MV-4-11 (cell line): ENCODE measurements at places on chromosomes 4 and X.

- no peak for DNase-seq
Measured at GRCh38 chr4:110900213-110900769, 277.4 kb upstream of the PITX2 start.

GRCh38 chr4:56684320-56685050, 3.4 kb upstream of the HOPX start:
- DNase-seq, result no peak

DNA sequence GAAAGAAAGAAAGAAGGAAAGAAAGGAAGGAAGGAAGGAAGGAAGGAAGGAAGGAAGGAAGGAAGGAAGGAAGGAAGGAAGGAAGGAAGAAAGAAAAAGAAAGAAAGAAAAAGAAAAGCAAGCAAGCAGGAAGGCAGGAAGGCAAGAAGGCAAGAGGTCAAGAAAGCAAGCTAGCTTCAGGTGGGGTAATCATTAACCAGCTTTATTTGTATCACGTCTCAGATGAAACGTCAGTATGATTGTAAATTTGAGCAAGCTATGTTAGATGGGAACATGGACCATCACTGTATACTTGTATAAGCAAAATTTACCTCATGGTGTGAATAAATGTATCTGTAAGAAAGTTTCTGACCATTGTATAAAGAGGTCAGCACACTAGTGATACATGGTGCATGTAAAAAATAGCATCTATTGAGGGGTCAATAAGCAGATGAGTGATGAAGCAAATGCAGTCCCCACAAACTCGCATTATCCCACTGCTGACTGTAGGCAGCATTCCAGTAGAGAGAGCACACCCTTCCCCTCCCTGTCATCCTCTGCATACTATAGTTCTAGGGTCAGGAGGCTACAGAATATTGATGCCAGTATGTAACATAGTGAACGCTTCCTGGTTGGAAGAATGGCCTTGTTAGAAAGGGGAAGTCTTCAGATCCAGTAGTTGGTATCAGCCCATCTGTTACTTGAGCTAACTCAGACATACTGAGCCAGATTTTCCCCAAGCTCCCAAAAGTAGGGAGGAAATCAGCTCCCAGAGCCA, 16.5 kb upstream of the KLHL34 start:
- peak; percentile 21 for DNase-seq

DNA sequence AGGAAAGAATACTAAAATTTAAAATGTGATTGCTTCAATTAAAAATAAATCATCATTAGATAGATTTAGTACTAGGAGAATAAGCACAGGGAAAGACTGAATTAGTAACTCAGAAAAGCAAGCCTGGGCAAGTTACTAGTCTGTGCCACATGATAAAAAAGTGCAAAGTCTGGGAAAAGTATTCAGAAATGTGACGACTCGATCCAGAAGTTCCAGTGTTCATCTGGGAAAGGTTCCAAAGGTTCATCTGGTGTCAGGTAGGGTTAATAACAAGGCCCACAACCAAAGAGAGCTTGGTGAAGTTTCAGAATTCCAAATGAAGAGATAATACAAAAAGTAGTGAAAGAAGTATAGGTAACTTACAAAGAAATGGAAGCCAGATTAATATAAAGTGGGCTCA, 78.3 kb upstream of the ARSJ start:
- DNase-seq, result no peak

GRCh38 chr4:1053080-1053661, 41.7 kb downstream of the FGFRL1 start:
- no peak for DNase-seq

DNA sequence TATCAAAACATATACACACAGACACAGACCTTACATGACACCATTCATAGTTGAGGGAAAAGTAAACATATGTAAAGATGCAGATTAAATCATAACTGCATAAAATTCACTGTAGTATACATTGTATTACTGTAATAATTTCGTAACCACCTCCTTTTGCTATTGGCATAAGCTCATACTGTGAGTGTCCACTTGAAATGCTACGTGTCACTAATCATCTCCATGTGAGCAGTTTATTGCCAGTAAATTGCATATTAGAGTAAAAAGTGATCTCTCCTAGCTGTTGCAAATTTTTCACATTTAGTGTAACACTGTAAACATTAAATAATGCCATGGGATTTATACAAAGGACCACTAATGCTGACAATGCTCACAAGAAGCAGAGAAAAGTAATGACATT, 256.7 kb upstream of the GNPDA2 start:
- DNase-seq, result no peak

GRCh38 chr4:167031534-167032156, 202.6 kb downstream of the SPOCK3 start:
- no peak for DNase-seq

DNA sequence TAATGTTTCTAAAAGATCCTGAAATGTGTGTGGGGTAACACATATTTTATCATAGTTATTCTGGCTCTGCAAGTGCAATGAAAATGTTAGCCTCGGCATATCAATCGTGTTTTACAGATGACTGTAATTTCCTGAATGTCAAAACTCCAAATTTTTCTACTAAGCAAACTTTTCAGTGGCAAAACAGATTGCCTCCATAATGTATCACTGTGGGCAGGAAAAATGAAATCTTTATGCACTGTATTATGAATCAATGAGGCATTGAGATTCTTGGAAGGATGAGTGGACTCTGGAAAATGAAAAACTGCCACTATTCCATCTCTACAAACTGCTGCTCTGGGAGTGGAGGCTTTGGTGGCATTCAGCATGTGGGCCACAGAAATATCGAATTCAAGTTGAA, 160.1 kb upstream of the MBNL3 start:
- no peak for DNase-seq

- DNase-seq, result no peak
Measured at GRCh38 chrX:38458071-38458470, 103.3 kb upstream of the TSPAN7 start.

DNA sequence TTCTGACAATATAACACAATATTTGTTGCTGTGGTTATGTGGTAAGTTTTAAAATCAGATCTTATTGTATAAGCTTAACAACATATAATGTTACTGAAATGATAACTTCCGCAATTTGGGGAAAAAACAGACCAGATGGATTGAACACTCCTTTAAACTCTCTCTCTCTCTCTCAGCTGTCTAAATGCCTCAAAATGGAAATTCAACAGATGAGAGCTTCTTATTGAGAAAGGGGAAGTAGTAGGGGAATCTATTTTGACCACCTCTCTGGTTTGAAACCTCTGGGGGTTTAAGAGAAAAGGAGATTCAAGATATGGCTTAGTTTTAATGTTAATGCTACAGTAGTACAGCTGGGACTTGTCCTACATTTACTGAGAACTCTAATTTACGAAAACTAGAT, 40.3 kb downstream of the DMD start:
- no peak for DNase-seq

- DNase-seq, result no peak
Measured at GRCh38 chr4:24794916-24795665, at the start of gene SOD3. SOD3 (plus strand) TSS chr4:24795573; CDS start chr4:24799522, 3,949 bp downstream.

GRCh38 chr4:106039796-106040195, 144.5 kb downstream of the NPNT start:
- DNase-seq, result no peak

DNA sequence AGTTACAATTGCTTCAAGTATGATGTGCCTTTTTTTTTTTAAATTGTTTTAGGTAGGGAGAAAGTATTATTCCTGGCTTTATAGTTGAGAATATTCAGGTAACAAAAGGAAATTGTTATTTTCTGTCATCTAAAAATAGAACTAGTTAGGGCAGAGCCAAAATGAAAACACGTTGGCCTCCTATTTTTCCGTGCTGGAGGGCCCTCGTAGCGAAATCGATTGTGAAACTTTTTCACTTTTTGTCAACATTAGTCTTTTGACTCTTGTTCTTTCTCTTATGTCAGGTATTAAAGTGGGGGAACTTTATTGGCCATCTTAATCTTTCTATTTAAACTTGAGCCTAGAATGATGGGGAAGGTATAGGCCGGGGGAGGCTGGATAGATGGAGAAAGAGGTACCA, 104.9 kb downstream of the ARHGAP10 start:
- no peak for DNase-seq

DNA sequence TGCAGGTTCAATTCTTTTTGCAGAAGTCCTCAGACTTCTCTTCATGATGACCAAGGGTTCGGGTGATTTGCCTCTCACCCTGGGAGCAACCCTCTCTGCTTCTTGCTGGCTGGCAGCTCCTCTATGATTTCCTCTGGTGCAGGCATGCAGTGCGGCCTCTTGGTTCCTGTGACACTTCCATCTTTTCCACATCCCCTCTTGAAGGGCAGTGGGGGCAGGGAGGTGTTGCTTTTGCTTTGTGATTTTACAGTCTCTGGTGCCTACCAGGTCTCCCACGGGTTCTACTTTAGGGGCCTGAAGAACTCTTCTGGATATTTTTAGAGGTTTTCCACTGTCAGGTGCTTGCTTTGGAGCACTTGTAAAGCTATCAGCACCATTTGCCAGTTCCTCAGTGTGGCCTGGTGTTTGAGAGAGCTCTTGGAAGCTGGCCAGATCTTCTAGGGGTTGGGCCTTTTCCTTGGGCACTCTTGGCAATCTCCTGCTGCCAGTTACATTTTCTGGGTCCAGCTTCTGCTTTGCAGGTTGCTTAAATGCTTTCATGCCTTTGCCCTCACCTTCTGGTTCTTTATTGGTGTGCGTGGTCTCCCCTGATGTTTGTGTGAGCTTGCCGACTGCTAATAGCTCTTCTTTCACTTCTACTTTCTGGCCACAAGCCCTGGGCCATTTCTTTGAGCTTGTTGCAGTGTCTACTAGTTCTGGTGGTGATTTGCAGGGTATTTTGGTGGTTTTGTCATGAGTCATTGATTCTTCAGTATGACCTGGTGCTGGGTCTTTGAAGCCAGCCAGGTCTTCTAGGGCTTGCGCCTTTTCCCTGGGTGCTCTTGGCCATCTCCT, 11.5 kb upstream of the CHST7 start:
- peak; percentile 87 for DNase-seq

DNA sequence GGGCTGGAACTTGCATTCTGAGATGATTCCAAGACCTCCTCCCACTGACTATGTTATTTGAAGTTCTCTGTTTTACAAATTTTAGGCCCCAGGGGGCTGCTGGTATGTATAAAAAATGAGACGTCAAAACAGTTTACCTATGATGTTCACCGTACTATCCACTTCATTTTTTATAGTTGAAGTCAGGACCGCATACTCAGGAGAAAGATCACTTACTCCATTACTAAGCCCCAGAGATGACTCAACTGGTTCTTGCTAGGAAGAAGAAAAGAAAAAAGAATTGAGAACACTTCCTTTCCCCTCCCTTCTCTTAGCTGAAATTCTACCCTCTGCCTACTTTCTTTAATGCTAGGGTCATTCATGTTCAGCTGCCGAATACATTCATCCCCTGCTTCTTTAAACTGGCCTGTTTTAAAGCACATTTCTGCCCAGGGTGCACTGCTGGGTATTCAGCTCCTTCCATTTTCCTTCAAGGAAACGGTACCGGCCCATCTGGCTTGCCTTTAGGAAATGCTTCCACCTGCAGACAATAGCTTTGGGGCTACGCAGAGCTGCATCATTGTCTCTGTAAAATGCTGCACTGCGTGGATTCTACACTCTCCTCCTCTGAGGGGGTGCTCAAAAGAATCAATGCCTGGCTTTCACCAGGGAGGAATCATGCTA, 66.2 kb downstream of the IRF2 start:
- DNase-seq, result peak; percentile 37

GRCh38 chr4:11774346-11774745, 345.7 kb upstream of the HS3ST1 start:
- no peak for DNase-seq

GRCh38 chr4:110515676-110516075, 39.7 kb downstream of the ENPEP start:
- no peak for DNase-seq

DNA sequence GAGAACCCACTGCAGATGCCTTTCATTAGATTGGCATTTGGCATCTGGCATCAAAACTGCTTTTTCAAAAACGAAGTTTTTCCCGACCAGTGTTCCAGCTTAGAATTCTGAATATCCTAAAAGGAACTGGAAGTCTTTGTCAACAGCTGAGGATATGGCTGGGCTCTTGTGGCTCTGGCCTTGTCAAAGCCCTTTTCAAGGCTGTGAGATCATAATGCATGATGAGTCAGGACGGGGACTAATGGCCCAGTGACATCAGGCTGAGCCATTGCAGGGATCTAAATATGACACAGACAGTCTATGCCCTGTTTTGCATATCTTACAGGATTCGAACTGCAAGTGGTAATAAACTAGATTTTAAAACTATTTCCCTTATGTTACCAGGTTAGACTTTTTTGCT, 306.4 kb downstream of the PTTG2 start:
- peak; percentile 26 for DNase-seq

DNA sequence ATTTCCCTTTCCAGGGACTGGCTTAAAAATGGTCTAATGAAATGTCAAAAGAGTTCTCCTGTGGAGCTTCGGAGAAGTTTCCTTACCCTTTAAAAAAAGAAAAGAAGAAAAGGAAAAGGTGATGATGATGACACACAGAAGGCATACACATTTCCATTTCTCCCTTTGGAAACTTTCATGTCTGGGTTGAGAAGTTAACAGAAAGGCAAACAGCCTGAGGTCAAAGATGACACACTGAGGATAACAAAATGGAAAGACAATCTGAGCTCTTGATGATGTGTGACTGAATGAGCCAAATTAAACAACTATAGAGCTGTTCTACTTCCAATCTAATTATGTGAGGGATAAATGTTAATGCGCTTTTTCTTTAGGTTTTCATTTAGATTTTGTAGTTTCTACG, 32.2 kb downstream of the NFXL1 start:
- DNase-seq, result no peak

- no peak for DNase-seq
Measured at GRCh38 chr4:103429283-103429682, 231.1 kb upstream of the CENPE start.

DNA sequence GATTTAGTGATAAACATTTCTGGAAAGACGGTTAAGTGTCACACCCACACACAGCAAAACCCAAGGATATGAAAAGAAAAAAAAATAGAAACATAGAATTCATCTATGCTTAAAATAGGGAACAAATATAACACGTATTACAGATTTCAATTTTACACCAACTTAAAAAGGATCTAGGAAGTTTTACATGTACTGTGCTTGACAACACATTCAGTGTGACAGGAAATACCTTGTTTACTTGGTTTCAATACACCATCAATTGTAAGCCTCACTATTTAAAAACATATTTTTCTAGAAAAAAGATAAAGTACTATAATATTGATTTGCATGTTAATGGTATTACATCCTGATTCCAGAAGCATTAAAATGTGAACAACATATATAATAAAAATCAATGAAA, 77.0 kb upstream of the SPRY1 start:
- DNase-seq, result no peak

DNA sequence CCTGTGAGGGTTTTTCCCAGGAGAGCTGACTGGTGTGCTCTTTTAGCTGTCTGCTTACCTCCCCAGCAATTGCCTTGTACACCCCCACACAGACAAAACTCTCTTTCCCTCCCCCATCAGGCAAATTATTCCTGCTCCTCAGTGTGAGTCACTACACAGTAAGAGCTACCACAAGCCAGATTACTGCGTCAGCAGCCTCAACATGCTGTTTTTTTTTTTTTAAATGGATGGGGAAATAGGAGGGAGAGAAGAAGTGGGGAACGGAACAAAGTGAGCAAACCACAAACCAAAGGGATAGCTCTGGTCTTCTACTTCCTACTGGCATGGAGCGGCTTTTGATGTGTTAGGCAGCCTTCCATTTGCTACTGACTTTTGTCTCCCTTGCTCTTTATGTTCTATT, 107.5 kb upstream of the ACSL4 start:
- peak; percentile 90 for DNase-seq

- DNase-seq, result peak; percentile 76
Measured at GRCh38 chrX:23952984-23953907, 45.4 kb downstream of the CXorf58 start.
